ENCODE measurements at places on chromosomes 7 and 10.

DNA sequence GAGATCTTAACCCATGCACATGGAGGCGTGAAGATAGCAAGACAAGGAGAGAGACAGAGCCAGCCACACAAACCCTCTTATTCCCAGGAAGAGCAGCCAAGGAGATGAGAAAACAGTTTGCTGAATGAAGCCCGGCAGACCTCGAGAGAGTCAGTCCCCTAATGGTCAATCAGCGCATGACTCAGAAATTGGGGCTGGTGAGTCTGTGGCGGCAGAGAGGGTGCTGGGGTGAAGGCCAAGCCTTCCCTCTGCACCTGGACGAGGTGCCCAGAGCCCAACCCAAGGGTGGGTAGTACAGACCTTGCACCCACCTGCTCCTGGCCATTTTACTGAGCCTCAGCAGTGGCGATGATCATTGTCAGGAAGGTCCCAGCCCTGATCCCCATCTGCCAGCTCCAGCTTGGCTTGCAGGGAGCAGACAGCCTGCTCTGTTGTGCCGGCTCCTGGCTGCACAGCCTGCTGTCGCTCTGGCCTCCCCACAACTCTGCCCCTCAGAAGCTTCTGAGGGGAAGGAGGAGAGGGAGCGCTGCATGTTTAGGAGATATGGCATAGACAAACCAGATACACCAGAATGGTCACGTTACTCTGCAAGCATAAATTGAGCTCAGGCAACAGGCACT, 256.6 kb downstream of the RPS24 start:
- DNase-seq, result no peak

- no peak for DNase-seq
Measured at GRCh38 chr10:124465003-124465776, 3.6 kb downstream of the LHPP start.

GRCh38 chr7:53422291-53422690, 386.9 kb downstream of the POM121L12 start:
- no peak for DNase-seq

DNA sequence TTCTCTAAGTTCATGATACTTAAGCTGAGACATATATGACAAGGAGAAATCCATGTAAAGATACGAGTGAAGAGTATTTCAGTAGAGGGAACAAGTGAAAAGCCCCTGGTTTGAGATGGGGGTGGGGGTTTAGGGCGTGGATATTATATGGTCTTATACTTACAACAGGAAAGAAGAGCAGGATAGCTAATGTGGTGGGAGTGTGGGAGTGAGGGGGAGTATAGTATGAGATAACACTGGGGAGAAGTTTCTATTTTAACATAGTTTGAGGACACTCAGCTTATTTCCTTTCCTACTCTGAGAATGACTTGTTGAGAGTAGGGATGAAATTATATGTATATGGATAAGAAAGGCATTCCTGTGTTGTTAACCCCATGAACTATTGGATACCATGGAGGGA, 36.5 kb downstream of the MCU start:
- no peak for DNase-seq

DNA sequence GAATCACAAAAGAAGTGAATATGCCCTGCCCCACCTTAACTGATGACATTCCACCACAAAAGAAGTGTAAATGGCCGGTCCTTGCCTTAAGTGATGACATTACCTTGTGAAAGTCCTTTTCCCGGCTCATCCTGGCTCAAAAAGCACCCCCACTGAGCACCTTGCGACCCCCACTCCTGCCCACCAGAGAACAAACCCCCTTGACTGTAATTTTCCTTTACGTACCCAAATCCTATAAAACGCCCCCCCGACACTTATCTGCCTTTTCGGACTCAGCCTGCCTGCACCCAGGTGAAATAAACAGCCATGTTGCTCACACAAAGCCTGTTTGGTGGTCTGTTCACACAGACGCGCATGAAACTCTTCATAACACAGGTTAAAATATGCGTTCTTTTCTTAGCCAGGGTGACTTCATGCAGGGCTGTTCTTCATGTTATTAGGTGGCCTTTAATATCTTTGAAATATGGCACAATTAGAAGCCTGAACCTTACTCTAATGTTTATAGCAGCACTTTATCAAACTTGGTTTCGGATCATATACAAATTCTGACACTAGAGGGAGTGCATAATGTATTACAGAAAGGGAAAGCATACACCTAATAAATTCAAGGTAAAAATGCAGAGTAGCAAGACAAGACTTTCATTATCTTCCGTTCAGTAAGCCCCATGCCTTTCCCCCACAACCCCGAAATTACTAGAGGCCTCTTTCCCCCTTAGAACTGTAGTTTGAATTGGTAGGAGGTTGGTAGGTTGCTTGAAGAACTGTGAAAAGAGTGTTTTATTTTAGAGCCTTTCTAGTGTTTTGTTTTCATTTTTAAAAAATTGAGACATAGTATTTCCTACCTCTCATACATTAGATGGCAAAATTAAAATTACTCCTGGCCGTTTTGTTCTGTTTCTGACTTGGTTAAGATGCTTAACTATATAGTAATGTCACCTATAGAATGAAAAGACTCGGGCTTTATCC, 117.9 kb downstream of the NPY start:
- DNase-seq, result no peak

DNA sequence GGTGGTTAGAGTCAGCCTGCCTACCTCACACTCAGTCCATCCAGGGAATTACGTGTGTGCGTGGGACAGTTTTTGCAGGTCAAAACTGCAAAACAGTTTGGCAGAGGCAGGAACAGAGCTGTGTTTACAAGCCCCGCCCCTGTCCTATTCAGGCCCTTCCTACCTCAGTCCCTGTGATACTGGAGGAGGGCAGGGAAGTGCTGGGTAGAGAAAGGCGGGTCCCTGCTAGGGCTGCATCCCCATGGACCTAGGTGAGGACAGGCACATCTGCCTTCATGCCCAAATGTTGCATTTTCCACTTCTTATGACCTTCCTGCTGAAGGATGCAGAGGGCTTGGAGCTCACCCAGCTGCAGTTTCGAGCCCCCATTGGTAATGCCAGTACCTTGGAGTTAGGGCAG, 25.1 kb downstream of the SBDS start:
- DNase-seq, result no peak

DNA sequence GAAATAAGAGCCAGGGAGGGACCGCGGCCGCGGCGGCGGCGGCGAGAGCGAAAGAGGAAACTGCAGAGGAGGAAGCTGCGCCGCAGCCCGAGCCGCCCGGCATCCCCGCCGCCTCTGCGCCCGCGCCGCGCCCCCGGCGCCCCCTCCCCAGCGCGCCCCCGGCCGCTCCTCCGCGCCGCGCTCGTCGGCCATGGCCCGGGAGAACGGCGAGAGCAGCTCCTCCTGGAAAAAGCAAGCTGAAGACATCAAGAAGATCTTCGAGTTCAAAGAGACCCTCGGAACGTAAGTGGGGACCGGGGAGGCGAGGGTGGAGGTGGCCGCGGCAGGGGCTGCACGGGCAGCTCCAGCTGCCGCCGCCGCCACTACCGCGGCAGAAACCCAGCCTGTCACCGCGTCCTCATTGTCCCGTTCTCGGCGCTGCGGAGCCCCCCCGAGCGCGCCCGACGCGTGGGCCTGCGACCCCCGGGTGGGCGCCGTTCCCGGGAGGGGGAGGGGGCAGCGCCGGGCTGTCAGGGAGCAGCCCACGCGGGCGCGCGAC, 351 bp downstream of the CAMK1D start:
- no peak for DNase-seq

GRCh38 chr7:2280424-2280823, 33.8 kb downstream of the SNX8 start:
- DNase-seq, result no peak

GRCh38 chr7:77825131-77825530, 26.6 kb downstream of the PHTF2 start:
- no peak for DNase-seq

DNA sequence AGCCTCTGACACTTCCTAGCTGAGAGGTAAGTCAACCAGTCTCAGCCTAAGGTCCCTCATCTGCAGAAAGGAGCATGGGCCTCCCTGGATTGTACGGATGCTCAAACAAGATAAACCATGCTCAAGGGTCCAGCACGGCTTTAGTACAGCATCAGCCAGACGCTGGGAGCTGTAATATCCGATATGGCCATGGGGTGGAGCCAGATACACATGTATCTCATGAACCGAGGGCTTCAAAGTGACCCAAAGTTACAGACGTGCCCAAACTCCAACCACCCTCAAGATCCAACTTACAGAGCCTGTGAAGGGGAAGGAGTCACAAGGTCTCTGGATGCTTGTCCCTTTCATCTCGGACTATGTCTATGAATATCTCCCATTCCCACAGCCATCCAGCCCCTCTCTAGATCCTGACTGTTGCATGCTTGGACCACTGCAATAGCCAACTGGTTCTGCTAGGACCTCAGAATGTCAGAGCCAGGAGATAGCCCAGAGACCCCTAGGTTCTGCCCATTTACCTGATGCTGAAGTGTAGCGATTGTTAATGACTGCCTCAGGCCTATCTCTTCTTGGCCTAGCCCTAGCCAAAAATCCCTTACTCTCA, 142.4 kb downstream of the SH3PXD2A start:
- DNase-seq, result no peak

DNA sequence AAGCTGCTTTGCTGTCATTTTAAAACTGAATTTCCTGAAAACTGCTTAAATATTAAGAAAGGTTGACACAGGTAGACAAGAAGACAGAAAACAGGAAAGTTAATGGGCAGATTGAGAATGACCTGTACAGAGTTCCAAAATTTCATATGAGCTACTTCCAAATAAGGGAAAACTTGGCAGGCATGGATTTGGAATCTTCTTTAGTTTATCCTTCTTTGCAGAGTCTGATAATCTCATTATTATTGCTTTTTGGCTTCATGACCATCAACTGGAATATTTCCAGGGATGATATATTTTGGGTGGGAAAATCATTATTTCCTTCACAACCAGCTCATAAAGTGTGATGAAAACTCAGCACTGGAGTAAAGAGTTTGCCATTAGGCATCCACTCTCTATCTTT, 346.5 kb upstream of the NPVF start:
- no peak for DNase-seq

GRCh38 chr7:139914306-139915267, 85.5 kb downstream of the TBXAS1 start:
- DNase-seq, result no peak

- no peak for DNase-seq
Measured at GRCh38 chr7:43584195-43584586, 1.3 kb downstream of the STK17A start.

- no peak for DNase-seq
Measured at GRCh38 chr10:34420795-34421194, 394.3 kb downstream of the PARD3 start.

- no peak for DNase-seq
Measured at GRCh38 chr10:124104011-124104627, 10.7 kb upstream of the CHST15 start.

GRCh38 chr10:108363576-108363975, 1199.1 kb upstream of the SORCS1 start:
- DNase-seq, result no peak

- no peak for DNase-seq
Measured at GRCh38 chr7:133629701-133630100, 376.8 kb downstream of the EXOC4 start.

DNA sequence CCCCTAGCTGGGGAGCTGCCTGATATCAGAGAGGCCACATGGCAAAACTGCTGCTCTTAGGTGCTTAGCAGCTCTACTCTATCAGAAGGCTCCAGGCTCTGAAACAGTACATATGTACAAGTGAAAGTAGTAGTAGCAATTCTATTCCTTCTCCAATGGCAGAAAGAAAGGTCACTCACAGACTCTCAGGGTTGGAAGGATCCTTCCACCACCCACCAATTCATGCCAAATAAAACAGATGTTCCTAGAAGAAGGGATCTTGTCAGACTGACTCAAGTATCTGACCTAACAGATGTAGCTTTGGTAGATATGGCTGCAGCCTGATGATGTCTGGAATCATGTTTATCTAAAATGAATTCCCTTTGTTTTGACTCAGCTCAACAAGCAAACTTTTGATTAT, 8.0 kb upstream of the ALDH18A1 start:
- DNase-seq, result no peak

DNA sequence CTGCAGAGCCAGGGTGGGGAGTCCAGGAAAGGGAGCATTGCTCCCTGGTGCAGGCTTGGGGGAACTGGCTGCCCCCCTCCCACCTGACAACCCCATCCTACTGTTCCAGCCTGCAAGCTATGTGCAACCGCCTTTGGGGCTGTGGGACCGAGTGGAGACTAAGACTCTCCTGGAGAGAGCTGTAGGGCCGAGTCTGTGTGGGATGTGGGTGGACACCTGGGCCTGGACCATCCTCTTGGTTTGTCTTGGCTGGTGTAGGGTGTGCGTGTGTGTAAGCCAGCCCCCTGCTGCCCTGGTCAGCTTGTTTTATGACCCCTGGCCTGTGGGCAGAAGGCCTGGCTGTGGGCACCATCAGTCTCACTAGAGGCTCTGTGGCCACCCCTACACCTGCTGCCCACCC, 1.6 kb upstream of the RAMP3 start:
- no peak for DNase-seq

Data from epithelial cell of prostate (primary cell).